ENCODE measurements at places on chromosomes 11 and 22. TPM values are rescaled to one million over a fixed set of nuclear protein-coding genes. Genes with fewer than 3 reads are reported as not detected.
A peak's percentile ranks its signal among the peaks of the same experiment; 100 is the strongest.

Gene ACR
- not detected for polyA plus RNA-seq

Gene CARD10
- not detected for polyA plus RNA-seq

Gene PPARA
- 4.1 TPM for polyA plus RNA-seq

Gene NEFH
- 0.04 TPM for polyA plus RNA-seq

Gene EXPH5
- 0.12 TPM for polyA plus RNA-seq

Gene SLC25A45
- polyA plus RNA-seq: 50.8 TPM

Gene FAM180B
- polyA plus RNA-seq: not detected

GRCh38 chr11:32343325-32344008 is 91.9 kb downstream of the WT1 start:
- no peak overlapping the region for H3K27ac ChIP-seq
- H3K4me1 ChIP-seq: no peaks in the 10 kb centered on the region
- H3K4me3 ChIP-seq: no peak overlapping the region
- H3K36me3 ChIP-seq: no peaks in the 10 kb centered on the region
- DNase-seq: no peak
- H3K27me3 ChIP-seq: no peaks in the 10 kb centered on the region

DNA sequence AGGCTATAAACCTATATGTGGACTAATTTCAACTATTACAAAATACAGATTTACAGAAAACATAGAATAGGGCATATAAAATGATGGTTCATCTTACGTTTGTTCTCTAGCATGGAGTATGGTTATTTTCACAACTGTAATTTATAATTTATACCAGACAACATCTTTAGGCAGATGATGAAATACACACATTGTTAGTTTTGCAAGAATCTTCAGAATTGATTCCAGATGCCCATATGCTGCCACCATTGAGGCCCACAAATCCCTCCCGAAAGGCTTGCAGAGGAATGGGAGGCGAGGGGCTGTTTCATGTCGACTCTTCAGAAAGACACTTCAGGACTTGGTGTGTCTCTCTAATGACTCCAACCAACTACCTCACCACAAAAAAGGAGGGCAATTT is 6.2 kb downstream of the PTPN5 start:
- H3K27me3 ChIP-seq: peaks cover 7% of the 10 kb centered on the region
- no peak for DNase-seq
- no peak overlapping the region for H3K27ac ChIP-seq
- H3K36me3 ChIP-seq: no peaks in the 10 kb centered on the region

DNA sequence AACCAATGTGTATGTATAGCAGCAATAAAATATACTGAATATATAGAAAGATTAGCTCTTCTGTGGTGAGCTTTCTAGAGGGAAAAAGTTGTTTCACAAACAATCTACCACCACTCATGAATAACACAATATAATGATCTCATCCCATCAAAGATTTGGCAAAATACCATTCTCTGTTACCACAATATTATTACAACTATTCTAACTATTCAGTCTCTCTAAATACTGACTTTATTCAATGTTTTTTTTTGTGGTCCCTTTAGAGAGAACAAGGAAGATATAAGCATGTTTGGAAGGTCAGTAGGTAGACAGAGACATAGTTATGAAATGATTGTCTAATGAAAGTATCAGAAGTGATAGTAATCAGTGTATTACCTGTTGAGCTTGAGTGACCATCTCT is 7.8 kb downstream of the CCDC90B start:
- DNase-seq: no peak
- H3K4me3 ChIP-seq: no peak overlapping the region
- peaks cover 8% of the 10 kb centered on the region for H3K4me1 ChIP-seq
- no peak overlapping the region for H3K27ac ChIP-seq

- H3K27me3 ChIP-seq: no peaks in the 10 kb centered on the region
- no peak for DNase-seq
- no peaks in the 10 kb centered on the region for H3K36me3 ChIP-seq
- peaks cover 22% of the 10 kb centered on the region for H3K4me1 ChIP-seq
These were observed 50.3 kb downstream of the COPB1 start for GRCh38 chr11:14449302-14449714.

GRCh38 chr11:16082095-16083055 is 274.0 kb downstream of the SOX6 start:
- H3K27me3 ChIP-seq: no peaks in the 10 kb centered on the region
- H3K4me3 ChIP-seq: no peak overlapping the region
- H3K36me3 ChIP-seq: no peaks in the 10 kb centered on the region
- no peak overlapping the region for H3K27ac ChIP-seq
- DNase-seq: no peak
- H3K4me1 ChIP-seq: no peaks in the 10 kb centered on the region

DNA sequence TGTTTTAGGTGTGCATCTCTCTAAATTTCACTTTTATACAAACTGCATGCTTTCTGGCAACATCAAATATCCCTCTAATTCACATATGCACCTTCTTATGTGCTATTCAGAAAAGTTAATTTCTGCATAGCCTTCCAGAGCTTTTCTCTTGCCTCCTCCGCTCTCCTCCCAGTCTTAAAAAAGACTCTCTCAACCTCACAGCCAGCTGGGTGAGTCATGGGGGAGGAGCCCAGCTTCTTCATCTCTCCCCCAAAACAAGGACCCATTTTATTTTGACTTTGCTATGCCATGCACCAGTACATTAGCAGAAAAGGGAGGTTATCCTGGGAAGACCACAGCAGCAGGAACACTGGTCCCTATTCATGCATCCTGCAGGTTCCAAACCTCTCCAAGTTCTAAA is 234.4 kb downstream of the KCNA4 start:
- H3K27me3 ChIP-seq: no peaks in the 10 kb centered on the region
- H3K27ac ChIP-seq: no peak overlapping the region

DNA sequence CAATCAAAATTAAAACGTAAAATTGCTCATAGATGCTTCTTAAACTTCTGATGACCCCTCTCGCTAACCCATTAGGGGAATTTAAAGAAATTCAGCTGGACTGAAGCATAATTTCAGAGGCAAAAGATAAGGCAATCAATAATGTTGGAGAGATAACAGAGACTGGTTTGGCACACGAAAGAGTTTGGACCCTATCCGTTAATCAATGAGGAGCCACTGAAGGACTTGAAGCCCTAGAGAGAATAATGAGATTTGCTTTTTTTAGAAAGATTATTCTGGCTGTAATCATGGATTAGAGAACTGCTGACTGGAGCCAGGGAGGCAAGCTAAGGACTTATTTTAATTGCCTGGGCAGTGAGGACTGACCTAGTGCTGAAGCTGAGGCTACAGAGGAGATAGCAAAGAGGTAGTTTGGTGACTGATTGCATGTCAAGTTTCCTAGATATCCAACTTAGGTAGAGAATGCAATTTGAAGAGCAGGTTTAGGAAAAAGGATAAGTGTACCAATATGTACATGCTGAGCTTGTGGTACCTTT is 11.9 kb upstream of the ARHGAP42 start:
- H3K27me3 ChIP-seq: no peaks in the 10 kb centered on the region
- DNase-seq: no peak
- H3K4me1 ChIP-seq: peaks cover under 1% of the 10 kb centered on the region
- H3K4me3 ChIP-seq: no peak overlapping the region
- H3K27ac ChIP-seq: no peak overlapping the region

DNA sequence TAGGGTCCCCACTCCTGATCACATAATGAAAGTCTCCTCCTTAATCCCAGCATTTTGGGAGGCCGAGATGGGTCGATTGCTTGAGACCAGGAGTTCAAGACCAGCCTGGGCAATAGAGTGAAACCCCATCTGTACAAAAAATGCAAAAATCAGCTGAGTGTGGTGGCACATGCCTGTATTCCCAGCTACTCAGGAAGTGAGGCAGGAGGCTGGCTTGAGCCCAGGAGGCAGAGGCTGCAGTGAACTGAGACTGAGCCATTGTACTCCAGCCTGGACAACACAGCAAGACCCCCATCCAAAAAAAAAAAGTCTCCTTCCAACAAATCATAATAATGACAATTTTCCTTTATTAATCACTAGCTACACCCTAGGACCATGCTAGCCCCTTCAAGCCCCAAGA is 15.1 kb downstream of the ZMAT5 start:
- no peaks in the 10 kb centered on the region for H3K36me3 ChIP-seq
- H3K4me3 ChIP-seq: no peak overlapping the region
- H3K4me1 ChIP-seq: no peaks in the 10 kb centered on the region
- no peaks in the 10 kb centered on the region for H3K27me3 ChIP-seq

DNA sequence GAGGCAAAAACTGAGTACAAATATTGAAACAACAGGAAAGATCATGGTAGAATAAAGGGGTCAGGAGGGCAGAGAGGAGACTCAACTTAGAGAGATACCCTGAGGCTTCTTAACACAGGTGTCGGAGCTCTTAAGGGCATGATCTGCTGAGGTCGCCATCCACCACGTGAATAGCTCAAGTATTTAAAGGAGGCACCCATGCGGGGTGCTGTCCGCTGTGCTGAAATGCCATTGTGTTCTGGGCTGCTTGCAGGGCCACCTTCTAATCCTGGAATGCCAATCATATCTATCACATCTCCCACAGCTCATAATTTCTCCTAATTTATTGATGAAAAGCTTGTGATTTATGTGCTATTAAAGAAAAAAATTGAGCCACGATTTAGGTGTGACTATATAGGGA is 90.2 kb downstream of the SEZ6L start:
- H3K4me1 ChIP-seq: no peaks in the 10 kb centered on the region
- no peak overlapping the region for H3K27ac ChIP-seq
- H3K36me3 ChIP-seq: no peaks in the 10 kb centered on the region
- no peak for DNase-seq
- H3K4me3 ChIP-seq: no peak overlapping the region
- H3K27me3 ChIP-seq: no peaks in the 10 kb centered on the region

- H3K27me3 ChIP-seq: no peaks in the 10 kb centered on the region
- DNase-seq: no peak
- H3K4me1 ChIP-seq: no peaks in the 10 kb centered on the region
- H3K36me3 ChIP-seq: no peaks in the 10 kb centered on the region
These were observed 313.1 kb downstream of the C11orf87 start for GRCh38 chr11:109735128-109735527.

DNA sequence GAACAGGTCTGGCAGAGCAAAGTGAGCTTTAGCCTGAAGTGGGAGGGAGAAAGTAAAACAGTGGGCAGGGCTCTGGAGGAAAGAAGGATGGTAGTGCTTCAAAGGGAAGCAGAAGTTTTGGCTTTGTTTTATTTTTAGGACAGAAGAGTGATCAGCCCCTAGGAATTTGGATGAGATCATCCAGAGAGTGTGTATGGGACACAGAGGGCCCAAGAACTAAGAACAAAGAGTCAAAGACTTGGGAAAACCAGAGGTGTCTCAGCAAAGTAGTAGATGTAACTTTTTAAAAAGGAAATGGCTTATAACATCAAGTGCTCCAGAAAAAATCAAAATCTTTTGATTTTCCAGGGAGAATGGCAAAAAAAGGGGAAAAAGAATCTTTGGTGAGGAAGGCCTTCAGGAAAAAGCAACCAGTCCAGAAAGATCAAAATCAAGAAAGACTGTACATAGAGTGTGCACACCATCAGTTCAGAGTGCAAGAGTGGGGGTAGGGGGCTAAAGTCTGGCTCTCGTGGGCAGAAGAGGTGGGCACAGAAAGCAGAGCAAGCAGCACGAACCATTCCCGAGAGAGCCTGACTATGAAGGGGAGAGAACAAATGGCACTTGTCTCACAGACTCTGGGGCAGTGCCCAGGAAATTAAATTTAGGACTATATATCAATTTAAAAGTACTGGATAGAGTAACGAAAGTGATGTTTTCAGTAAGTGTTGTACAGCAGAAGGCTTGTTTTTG is 30.0 kb downstream of the MAPK1 start:
- H3K4me3 ChIP-seq: no peak overlapping the region
- H3K27ac ChIP-seq: no peak overlapping the region
- no peaks in the 10 kb centered on the region for H3K27me3 ChIP-seq
- no peak for DNase-seq
- H3K36me3 ChIP-seq: peaks cover 2% of the 10 kb centered on the region
- peaks cover 36% of the 10 kb centered on the region for H3K4me1 ChIP-seq

DNA sequence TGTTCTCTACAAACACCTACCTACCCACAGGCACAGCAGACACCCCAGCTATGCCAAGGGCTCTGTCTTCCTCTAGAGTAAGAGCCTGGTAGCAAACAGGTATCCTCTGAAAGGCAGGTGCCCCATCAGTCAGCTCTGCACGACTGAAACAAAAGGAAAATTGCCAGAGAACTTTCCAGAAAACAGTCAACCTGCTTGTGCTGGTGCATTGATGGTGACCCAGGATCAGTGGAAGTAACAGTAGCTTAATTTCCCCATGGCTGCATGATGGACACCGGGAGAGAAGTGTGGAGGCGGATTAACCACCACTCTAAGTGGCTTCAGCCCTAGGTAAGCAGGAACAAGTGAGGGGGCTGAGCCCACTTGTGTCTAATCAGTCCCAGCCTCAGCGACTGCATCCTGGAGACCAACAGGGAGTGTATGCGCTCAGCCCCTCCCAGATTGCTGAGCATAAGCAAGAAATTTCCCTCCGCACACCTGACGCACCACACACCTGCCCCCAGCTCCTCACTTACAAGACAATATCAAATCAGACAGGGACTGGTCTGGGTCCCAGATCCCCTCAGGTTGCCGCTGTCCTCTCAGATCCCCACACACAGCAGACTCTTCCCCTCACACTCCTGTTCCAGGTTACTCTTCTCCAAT is 70.7 kb upstream of the IGLL5 start:
- peaks cover 32% of the 10 kb centered on the region for H3K4me1 ChIP-seq
- peaks cover 3% of the 10 kb centered on the region for H3K27me3 ChIP-seq
- no peak overlapping the region for H3K27ac ChIP-seq
- H3K36me3 ChIP-seq: no peaks in the 10 kb centered on the region

DNA sequence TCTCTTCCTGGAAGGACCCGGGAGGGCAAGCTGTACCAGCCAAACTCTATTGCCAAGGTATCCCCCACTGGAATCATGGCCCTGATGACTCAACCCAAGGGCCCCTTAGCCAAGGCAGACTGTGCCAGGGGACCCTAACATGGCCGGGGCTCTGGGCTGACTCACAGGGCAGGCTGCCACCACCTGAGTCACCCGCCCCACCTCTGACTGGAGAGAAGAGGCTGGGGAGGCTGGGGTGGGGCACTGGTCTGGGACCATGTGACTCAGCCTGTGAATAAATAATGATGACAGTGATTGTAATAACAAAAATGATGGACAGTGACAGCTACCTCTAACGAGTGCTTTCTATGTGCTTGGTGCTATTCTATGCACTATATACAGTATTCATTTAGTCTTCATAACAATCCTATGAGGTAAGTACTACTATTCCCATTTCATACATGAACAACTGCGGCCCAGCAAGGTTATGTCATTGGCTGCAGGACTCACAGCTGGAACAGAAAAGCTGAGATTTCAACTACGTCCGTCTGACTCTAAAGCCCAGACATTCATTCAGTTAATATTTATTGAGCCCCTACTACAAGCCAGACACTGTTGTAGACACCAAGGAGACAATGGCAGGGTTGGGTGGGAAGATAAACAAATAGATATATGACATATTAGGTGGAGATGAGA is 84.2 kb downstream of the FBXO7 start:
- no peaks in the 10 kb centered on the region for H3K4me1 ChIP-seq
- no peak overlapping the region for H3K27ac ChIP-seq
- no peaks in the 10 kb centered on the region for H3K27me3 ChIP-seq
- H3K36me3 ChIP-seq: no peaks in the 10 kb centered on the region
- H3K4me3 ChIP-seq: no peak overlapping the region

GRCh38 chr22:20918663-20919218 is 1.5 kb downstream of the CRKL start:
- H3K4me1 ChIP-seq: peaks cover 26% of the 10 kb centered on the region
- H3K4me3 ChIP-seq: peak overlapping the region; percentile 96
- no peaks in the 10 kb centered on the region for H3K36me3 ChIP-seq
- H3K27me3 ChIP-seq: no peaks in the 10 kb centered on the region

GRCh38 chr11:62068730-62069129 is 55.1 kb upstream of the INCENP start:
- H3K27me3 ChIP-seq: no peaks in the 10 kb centered on the region
- no peak overlapping the region for H3K27ac ChIP-seq
- H3K4me1 ChIP-seq: no peaks in the 10 kb centered on the region
- H3K4me3 ChIP-seq: no peak overlapping the region

- no peak overlapping the region for H3K27ac ChIP-seq
- H3K36me3 ChIP-seq: peaks cover 38% of the 10 kb centered on the region
- H3K4me3 ChIP-seq: no peak overlapping the region
- DNase-seq: no peak
- no peaks in the 10 kb centered on the region for H3K4me1 ChIP-seq
These were observed 98.3 kb downstream of the C11orf65 start for GRCh38 chr11:108369064-108369463.
